ENCODE measurements at places on chromosomes 1 and 21. TPM values are rescaled to one million over a fixed set of nuclear protein-coding genes. Genes with fewer than 3 reads are reported as not detected.
A peak's percentile ranks its signal among the peaks of the same experiment; 100 is the strongest.

DNA sequence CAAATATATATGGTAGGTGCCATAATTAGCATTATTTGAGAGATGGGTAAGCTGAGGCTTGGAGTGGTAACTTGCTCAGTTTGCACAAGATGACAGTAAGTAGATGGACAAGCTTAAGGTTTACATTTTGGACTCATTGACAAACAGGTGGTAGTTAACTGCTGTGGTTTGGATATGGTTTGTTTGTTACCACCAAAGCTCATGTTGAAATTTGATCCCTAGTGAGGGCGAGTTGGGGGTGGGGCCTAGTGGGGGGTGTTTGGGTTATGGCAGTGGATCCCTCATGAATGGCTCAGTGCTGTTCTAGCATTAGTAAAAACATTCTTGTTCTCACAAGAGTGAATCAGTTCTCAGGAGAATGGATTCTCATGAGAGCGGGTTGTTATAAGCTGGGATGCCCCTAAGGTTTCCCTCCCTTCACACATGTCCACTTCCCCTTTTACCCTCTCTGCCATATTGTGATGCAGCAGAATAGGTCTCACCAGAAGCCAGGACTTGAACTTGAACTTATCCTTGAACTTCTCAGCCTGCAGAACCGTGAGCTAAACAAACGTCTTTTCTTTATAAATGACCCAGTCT lies 6.6 kb upstream of the PRRX1 start:
- DNase-seq = no peak

GRCh38 chr1:202405928-202406327 lies 57.4 kb downstream of the PPP1R12B start:
- DNase-seq = no peak

GRCh38 chr1:112514901-112515300 lies 6.1 kb downstream of the WNT2B start:
- no peak for DNase-seq

DNA sequence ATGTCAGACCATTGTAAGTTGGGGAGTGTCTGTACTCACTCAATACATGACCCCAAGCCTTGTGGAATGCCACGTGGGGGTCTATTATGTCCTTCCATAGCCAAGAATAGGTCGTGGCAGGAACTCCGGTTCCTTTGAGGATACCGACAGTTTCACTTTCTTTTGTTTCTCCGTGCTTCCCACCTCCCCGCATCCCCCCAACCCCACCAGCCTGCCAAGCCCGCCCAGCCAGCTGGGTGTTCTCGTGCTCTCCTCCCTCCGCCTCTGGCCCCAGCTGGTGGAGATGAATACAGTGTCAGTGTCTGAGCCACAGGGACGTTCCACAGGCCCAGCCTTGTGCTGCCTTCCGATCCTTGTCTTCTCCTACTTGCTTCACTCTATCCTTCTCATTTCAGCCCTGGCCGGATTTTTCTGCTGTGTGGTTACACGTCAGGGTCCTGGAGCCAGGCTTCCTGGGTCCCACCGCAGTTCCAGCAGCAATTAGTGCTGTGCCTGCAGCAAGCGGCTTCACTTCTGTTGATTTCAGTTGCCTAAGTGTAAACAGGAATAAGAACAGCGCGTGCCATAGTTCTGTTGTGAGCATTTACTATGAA lies 4.1 kb upstream of the AGTRAP start:
- peak; percentile 38 for DNase-seq

- no peak for DNase-seq
Measured at GRCh38 chr1:204282761-204283221, 69.0 kb upstream of the GOLT1A start.

GRCh38 chr1:235742914-235743599 lies 93.5 kb upstream of the GNG4 start:
- DNase-seq = no peak

GRCh38 chr1:226604560-226605317 lies 56.2 kb downstream of the STUM start:
- no peak for DNase-seq

GRCh38 chr1:216807696-216808095 lies 84.5 kb upstream of the ESRRG start:
- DNase-seq = no peak

DNA sequence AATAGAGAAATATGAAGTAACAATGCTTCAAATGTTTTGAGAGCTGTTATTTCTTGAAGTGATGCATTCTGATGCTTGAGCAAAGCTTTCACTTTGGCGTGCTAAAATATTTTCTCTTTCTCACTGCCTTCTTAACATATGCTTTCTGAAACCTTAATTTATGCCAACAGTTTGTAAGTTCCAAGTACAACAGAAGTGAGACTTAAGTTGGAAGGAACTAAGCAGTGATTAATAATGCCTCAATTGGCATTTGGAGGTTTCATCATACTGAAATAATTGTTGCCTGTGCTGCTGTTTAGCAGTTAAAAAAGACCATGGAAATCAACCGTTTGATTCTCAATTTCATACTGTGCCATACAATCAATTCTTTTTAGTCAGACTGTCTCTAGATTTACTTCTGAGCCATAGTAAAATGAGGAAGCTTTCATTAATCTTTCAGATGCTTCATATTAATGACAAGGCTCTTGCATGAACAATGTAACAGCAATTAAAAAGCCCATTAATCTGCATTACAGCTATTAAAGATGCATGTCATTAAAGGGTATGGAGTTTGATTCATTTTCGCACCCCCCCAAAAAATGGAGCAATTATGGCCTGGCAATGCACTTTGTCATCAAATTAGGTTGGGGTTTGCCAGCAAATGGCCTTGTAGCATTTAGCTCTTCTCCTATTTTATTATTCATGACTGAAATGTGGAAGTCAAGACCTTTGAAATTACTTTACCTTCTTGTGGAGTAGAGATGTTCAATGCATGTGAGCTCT lies 375.3 kb downstream of the USH2A start:
- no peak for DNase-seq

DNA sequence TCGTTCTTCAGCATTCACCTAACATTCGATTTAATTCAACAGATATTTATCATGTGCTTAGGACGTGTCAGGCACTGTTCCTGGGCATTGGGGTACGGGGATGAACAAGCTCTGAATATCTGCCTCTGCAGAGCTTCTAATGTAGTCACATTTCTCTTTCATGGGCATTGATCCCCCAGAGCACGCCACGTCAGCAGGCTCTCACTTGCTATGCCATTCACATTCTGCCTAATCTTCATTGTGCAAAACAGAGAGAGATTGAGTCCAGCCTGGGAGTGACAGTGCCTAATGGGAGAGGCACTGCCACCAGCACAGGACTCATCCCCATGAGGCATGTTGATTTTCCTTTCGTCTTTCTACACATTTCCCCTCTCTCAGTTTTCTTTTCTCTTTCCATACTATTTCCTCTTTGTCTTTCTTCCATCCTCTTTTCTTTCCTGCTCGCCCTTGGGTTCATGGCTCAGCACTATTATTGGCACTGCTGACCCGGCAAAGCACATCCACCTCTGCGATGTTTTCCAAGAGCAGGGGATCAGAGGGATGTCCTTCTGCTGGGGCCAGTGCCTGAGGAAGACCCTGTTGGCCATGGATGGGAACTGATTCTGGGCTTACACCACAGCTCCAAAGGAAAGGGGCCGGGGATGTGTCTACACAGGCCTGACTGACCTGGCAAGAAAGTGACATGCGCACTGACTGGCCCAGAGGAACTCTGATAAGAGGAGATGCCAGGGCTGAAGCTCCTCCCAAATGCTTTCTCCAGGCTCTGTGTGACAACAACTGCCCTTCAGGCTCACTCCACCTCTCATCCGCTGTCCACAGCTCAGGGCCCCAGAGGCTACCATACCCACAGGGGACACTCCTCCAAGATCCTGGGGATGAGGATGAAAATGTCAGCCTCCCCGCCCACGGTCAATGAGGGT lies 195.9 kb downstream of the TOMM20 start:
- DNase-seq = no peak

GRCh38 chr1:106678279-106679050 lies 378.0 kb upstream of the PRMT6 start:
- DNase-seq = no peak

- DNase-seq = no peak
Measured at GRCh38 chr1:70071601-70072000, 133.8 kb downstream of the LRRC40 start.

DNA sequence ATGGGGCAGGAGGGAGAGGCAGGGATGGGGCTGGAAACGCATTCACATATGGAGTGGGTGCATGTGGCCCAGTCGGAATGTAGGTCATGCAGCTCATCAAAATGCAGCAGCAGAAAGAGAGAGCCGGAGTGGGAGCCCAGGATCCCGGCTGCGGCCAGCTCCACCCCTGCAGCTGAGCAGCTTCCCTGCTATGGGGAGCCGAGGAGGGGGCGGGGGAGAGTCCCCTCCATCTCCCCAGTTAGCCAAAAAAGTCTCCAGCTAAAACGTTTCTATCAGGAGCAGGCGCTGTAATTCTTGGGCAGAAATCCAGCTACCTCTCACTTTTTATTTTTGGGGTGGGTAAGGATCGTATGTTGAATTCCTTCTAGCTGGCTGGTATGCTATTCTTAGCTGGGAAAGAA lies 39.7 kb downstream of the MRPL37 start:
- DNase-seq = no peak

- no peak for DNase-seq
Measured at GRCh38 chr1:20035114-20035513, 34.9 kb upstream of the PLA2G5 start.

DNA sequence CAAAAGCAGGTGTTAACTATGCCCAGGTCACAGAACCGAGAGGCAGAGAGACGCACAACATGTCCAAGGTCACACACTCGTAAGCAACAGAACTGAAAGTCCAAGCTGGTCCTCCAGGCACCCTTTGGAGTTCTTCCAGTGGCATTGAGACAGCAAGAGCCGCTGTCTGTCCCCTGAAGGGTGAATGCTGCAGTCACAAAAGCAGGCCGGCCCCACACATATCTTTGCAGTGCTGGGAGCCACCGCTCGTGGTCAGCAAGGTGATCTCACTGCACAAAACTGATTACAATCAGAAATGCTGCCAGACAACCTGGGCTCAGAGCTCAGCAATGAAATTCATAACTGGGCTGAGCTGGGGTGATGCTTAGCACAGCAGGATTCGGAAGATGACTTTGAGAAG lies 47.4 kb upstream of the RAB4A start:
- no peak for DNase-seq

DNA sequence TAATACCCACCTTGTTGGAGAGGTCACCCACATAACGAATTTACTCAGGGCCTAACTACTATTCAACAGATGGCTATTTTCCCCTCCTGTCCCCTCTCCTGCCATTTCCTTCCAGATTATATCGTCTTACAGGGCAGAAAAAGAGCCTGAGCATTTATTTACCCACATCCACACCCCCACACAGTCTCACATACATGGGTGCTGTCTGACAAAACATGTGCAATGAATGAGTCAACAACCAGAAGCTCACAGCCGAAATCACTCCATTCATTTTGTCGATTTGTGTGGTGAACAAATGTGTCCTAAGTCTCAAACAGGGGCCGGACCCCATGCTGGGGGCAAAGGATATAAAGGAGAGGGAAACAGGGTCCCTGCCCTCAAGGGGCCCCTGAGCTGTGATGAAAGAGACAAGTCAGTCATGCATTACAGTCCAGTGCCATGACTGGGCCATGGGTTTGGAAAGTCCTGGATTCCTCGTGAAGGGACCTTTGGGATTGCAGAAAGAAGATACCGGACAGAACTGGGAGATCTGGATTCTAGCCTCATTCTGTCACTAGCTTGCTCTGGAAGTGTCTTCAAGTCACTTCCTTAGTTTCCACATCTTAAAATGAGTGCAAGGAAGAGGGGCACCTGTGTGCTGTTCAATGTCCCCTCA lies 16.4 kb upstream of the ZNF683 start:
- no peak for DNase-seq

DNA sequence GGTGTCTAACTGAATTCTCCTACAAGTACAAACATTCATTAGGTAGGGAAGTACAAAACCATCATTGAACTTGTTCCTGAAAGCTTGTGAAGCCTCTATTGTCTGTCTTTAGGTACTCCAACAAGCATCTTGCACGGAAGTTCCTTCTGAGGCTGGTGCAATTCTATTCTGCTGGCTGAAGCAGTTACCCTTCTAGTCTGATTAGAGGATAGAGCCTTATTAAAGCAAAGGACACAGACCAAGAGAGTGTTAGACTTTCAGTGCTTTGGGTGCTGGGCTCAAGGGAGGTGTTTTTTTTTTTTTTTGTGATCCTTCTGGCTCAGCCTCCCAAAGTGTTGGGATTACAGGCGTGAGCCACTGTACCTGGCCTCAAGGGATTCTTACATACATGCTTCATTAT lies 43.8 kb downstream of the HHAT start:
- DNase-seq = no peak

DNA sequence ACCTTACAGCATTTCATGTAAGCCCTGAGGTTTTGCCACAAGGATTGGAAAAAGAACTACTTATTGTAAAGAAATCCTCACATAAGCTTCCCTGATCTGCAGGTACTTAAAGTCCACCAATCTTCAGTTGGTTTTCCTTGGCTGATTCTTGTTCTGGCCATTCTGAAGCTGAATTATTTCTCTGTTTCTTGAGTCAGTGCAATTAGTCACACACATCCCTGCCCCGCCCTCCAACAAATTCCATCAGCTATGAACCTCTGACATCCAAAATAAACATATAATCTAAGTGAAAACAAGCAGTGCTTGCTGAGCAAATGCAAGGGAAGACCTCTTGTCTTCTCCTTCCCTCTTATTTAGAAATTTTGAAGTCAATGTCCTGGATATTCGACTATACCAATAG lies 8.2 kb upstream of the FNDC7 start:
- DNase-seq = no peak

GRCh38 chr1:227459326-227459841 lies 104.0 kb upstream of the ZNF678 start:
- no peak for DNase-seq

GRCh38 chr1:61642475-61643232 lies 82.3 kb downstream of the TM2D1 start:
- DNase-seq = no peak

DNA sequence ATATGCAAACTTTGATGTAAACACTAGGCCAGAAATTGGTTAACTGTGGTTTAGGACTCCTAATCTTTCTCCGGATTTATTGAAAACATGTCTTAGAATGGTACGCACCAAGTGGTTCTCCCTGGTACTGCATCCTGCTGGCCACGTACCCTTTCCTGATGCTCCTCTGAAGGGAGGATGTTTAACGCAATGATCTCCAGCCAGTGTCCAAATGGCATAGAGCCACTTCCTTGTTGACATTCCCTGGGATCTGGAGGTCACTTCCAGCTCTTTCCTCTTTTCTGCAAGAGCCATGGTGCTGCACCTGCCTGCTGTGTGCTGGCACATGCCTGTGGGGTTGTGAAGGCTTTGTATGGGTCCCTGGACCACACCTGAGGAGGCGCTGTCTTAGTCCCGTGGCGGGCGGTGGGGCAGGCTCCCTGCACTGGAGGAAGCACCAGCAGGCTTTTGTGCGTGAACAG lies 53.9 kb downstream of the GALNT2 start:
- no peak for DNase-seq

- no peak for DNase-seq
Measured at GRCh38 chr1:97745912-97746311, 174.9 kb downstream of the DPYD start.

GRCh38 chr21:29096218-29097015 lies 23.0 kb upstream of the CCT8 start:
- DNase-seq = no peak

GRCh38 chr1:183734543-183735036 lies 70.3 kb upstream of the RGL1 start:
- DNase-seq = no peak

GRCh38 chr1:22471610-22472009 lies 20.0 kb downstream of the ZBTB40 start:
- DNase-seq = no peak

MXRA8 gene
- total RNA-seq = 0.26 TPM

C1orf94 gene
- total RNA-seq = not detected

RYR2 gene
- total RNA-seq = 0.11 TPM

INKA2 gene
- total RNA-seq = 3.8 TPM

SV2A gene
- total RNA-seq = 5.6 TPM

SMPDL3B gene
- 0.27 TPM for total RNA-seq
